ENCODE measurements at places on chromosomes 1 and 21.
A peak's percentile ranks its signal among the peaks of the same experiment; 100 is the strongest.

GRCh38 chr1:156014829-156015228 lies 5.9 kb downstream of the SSR2 start:
- DNase-seq: no peak

DNA sequence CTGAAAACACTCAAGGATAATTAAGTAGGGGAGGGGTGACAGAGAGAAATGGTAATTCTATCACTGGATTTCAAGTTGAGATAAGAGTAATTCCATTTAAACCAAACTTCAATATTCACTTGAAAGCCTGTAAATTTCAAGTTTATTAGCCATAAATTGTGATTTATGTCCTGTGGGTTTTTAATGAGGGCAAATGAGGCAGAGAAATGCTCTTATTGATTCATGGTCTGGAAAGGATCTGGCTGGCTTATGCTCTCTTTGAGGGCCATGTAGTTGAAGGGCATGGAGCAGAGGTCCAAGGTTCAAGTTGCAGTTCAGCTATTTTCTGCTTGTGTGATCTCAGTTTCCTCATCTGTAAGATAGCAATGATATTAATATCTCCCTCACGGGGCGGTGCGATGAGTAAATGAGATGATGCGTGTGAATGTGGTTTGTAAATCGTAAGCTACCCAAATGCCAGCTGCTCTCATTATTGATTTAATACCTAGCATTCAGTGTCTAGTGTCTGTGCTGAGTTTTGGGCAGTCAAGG lies 12.3 kb downstream of the OLFML3 start:
- DNase-seq: no peak

DNA sequence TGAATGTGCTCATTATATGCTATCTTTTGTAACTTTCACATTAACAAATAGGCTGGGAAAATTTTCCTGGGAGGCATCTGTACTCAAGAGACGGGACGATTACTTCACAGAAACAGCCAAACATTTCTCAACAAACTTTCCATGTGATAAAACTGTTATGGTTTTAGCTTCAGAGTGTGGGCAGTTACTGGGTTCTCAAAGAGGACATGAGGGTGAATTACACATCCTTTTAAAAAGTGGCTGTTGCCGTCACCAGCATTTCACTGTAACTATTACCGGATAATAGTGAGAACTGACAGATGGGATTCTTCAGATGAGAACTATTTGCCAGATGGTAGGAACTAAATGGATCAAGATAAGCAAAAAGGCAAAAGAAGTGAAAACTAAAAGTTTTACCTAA lies 109.1 kb downstream of the APP start:
- no peak for DNase-seq

- peak; percentile 33 for DNase-seq
These were observed 44.3 kb upstream of the EPS8L3 start for GRCh38 chr1:109807822-109808680.

DNA sequence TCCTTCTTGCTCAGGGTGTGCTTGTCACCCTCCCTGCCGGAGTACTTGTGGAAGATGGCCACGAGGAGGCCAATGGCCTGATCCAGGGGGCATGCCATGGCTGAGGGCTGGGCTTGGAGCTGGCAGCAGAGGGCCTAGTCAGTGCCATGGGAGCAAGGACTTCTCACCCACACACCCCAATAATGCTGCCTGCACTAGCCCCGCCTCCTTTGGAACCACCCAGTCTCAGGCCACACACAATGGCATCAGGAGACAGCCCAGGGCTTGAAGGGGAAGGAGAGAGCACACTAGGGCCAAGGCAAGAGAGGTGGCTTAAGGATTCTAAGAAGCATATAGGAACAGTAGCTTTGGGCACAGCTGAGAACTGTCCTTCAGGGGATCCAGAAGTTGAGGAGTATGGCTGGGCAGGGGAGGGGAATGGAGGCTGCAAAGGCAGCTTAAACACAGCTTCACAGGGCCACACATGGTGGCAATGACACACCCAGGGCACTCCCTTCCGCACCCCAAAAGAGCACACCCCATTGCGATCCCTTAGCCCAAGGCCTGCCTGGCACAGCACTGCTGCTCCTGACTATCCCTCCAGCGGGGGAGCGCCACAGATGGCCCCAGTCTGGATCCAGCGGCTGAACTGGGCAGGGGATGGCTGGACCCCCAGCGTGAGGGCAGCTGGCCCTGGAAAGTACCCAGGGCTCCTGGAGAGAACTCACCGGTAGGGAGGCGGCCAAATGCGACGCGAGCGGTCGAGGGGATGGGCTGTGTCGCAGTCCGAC lies at the start of gene S100A6:
S100A6 (minus strand) TSS at position 750 of the 770 bp plus-strand sequence; CDS start at position 98, 652 bp downstream.
- no peak for DNase-seq

All from right lobe of liver (tissue), 6 donors.